ENCODE measurements at places on chromosomes 6 and 20.

DNA sequence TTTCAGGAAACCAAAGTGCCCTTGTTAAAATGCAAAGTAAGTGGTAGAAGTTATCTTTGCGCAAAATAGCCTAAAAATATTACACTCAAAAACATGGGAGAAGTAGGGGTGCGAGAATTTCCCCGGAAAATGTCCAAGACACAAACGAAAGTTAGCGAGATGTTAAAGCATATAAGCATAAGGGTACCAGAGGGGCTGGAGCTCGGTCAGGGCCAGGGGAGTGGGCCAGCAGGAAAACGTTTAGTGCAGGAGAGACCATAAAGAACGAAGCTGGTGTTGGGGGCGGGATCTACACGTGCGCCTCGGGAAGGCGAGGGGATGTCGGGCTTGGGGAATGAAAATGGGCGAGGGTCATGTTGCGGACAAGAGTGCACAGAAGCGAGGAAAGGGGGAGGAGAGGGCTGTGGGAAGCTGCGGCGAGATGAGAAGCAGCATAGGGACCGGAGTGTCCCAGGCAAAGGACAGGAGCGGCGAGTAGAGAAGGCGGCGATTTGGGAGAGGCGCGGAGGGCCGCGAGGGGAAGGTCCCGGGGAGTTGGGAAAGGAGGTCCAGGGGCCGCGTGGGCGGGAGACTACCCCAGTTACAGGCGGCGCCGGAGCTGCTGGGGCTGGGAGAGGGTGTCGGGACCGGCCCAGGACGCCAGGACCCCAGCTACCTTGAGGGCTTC is 600 bp downstream of the XPO5 start:
- peak; percentile 68 for DNase-seq

DNA sequence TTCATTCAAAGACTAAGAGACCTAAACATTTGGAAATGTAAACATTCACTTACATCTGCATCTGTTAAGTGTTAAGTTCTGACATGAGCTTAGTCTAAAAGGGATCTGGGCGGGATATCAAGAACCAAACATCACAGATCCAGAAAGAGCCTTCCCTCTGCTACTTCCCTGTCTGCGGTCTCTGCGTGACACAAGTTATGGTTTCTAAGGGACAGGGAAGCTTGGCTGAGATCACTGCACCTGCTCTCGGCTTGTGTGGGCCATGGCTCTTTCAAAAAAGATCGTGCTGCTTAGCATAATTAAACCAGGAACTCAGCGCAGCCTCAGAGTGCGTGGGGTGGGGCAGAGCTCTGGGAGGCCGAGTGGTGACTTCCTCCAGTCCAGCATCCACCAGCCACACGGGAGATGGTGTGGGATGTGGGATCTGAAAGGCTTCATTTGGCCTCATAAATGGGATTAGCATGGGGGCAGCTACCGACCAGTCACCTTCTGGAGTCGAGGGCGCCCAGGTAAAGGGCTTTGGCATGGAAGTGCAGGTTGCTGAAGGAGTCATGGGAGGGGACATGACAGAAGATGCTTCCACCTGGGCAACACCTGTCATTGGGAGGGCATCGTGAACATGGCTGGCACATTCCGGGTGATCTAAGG is 16.7 kb upstream of the RAMACL start:
- no peak for DNase-seq

- DNase-seq, result no peak
These were observed 44.2 kb downstream of the MOXD1 start for GRCh38 chr6:132357120-132357519.

GRCh38 chr6:699319-699718 is 6.4 kb upstream of the EXOC2 start:
- DNase-seq, result no peak

- DNase-seq, result no peak
These were observed 444.4 kb downstream of the UTRN start for GRCh38 chr6:144729502-144729901.

GRCh38 chr20:50308166-50308512 is 117.5 kb downstream of the CEBPB start:
- DNase-seq, result no peak

- DNase-seq, result no peak
These were observed 86.8 kb downstream of the GJA1 start for GRCh38 chr6:121522265-121522664.
